Omental fat pad (tissue), 4 donors: ENCODE measurements at places on chromosomes 4 and X. TPM values are rescaled to one million over a fixed set of nuclear protein-coding genes. Genes with fewer than 3 reads are reported as not detected.

Gene RRH
- total RNA-seq = 1.1 TPM

Gene SETD7
- total RNA-seq = 71.7 TPM

Gene FAM241A
- total RNA-seq = 37.4 TPM

Gene IL2
- total RNA-seq = not detected

Gene INTS12
- 15.7 TPM for total RNA-seq

Gene PPBP
- not detected for total RNA-seq

Gene NPFFR2
- total RNA-seq = not detected

DNA sequence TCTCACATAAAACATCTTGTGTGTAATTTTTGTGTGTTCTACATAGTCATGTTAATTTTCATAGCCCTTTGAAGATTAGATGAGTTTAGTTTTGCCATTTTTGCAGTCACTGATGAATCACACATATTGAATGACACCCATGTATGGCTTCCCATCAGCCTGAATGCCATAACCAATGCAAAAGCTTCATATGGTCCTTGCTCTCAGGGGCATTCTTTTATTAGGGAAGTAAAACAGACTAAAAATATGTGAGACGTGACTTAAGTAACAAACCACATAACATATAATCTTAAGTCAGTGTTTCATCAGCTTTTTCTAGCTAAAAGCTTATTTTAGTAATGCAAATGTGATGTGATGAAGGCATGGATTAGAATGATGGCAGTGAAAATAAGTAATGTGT is 8.2 kb downstream of the SLC25A4 start:
- DNase-seq = no peak

GRCh38 chr4:53557669-53558064 is 33.6 kb downstream of the LNX1 start:
- no peak for DNase-seq

DNA sequence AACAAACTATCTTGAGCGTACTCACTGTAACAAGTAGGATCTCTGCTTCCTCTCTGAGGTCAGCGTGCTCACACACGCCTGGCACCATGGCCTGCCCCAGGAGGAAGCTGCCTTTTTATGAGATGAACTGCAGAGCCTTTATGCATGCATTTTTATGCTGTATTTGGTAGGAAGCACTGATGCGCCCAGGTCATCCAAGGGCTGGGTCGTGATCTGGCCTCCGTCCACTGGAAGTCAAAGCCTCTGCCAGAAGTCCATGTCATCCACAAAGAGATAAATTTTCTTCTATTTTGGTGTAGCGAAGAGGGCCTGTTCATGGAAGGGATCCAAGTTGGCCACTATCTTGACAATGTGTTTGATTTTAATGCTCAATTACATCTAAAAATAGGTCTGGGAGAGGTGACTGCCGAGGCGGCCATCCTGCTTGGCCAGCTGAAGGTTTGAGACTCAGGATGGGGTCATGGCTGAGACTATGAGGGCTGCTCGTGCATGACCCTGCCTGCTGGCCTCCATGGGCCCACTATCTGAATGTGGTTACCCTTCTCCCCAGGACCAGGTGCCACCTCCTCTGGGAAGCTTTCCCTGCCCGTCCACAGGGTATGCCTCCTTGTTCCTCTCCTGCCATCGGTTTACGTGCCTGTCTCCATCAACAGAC is 50.3 kb downstream of the HTRA3 start:
- no peak for DNase-seq

DNA sequence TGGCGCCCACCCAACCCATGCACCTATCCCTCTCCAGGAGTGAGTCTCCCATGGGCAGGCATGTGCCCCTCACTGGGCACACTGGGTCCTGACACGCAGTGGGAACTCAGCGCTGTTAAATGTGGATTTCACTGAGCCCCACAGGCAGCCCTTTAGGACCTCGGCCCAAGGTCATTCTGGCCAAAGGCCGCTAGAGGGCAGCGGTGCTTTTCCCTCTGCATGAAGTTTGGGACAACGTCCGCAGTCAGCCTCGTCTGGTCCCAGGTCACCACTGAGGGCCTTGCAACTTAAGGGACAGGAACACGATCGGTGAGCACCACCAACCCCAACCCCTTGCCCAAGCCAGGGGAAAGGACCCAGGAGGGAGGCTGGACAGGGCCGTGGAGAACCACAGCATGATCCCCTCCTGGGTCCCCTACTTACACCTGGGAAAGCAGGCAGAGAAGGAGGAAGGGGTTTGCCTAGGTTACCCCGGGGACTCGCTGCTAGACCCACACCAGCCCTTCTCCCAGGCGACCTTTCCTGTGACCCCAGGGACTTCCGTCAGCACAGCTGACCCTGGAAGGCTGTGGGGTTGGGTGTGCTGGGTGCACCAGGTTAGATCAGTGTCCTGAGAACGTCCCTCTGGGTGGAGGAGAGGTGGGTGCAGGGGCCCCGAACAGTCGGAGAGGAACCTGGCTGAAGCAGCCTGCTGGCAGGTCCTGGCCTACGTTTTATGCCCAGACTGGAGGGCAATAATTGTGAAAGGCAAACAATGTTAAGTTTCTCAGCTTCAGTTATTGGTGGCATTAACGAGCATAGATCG is 24.0 kb downstream of the CYTL1 start:
- no peak for DNase-seq

DNA sequence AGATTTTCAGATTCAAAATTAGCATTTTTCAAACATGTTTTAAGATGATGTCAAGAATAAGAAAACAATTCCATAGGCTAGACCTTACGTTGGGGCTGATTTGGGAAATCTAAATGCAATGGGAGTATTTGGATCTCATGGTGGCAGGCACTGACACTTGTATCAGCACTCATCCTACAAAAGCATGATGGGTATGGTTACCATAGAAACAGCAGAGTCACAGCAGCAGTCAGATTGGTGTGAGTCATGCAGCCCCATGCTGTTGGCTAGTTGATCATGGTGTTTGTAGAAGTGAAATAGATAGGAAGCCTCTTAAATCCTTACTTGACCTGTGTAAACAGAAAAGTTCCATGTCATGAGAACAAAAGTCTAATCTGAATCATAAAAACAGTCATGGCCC is 1637.3 kb upstream of the PABPC4L start:
- no peak for DNase-seq

GRCh38 chr4:14726877-14727361 is 275.4 kb upstream of the CPEB2 start:
- no peak for DNase-seq

GRCh38 chrX:154074199-154074598 is 23.3 kb downstream of the MECP2 start:
- no peak for DNase-seq

DNA sequence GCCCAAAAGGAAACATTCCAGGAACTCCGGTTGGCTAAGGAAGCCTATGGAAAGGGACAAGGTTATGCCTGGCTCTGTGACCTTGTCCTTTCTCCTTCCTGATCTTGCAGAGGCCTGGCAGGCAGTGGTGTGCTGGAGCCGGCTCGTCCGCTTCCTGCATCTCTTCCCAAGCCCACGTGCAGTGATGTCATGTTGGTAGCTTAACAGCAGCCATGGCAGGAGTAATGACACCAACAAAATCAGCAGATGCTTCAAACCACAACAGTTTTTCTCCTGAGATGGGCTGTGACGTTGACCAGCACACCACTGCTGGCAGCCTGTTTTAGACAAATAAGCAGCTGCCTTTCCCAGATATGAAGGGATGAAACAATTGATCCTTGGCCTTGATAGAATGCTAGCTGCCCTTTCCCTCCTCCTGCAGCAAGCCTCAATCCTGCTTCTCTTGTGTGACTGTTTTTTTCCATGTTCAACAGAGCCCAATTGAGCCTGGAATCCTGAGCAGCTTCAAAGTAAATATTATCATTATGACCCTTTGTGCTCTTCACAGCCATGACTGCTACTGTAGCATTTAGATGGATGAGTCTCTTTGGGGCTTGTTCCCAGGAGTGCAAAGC is 23.4 kb downstream of the SEPTIN6 start:
- no peak for DNase-seq
